Putamen (tissue), 1 donor: ENCODE measurements at places on chromosomes 11 and 22.

DNA sequence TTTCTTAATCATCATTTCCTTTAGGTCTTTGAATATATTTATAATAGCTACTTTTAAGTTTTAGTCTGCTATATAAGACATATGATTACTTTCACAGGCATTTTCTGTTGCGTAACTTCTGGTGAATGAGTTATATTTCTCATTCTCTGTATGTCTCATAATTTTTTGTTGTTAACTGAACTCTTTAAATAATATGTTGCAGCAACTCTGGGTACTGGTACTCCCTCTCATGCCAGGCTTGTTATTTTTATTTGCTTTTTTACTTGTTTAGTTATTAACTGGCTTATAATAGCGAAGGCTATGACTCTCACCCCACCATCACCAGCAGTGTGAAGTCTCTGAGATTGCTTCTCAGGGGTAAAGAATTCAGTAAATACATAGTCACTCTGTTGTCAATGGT lies 524.2 kb upstream of the CHORDC1 start:
- no peak for DNase-seq

DNA sequence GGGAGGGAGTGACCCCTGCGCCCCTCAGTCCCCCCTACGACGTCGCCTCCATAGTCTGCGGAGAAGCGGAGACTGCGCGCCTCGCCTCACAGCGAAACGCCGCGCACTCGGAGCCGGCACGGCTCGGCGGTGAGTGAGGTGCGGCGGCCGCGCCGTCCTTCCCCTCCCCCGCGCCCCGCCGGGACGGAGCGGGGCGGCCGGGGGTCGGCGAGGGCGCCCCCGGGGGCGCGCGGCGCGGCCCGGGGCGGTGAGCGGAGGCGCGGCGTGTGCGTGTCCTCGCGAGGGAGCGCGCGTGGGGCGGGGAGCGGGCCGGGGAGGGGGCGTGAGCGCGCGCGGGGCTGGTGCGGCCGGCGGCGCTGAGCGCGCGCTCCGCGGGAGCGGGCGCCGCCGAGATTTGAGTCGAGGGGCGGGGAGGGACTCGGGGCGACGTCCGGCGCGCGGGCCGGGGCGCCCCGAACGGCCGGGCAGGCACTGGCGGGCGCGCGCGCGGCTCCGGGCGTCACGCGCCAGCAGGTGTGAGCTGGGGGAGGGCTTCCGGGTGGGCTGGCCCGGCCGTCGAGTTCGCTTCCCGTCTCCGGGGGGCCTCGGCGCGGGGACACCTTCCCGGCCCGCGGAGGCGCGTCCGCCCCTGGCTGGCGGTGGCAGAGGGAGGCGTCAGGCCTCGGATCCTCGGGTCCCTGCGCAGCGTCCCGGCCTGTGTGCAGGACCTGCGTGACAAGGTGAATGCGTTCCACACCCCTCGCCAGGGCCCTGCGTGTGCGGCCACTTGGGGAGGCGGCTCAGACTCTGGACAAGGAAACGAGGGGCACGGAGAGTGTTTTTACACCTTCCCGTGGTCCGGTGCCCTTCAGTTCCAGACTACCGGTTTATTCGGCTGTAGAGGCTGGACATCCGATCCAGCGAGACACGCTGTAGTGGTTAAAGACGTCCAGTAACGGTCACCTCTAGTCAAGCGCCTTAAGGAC lies 50.4 kb downstream of the FAM83F start:
- no peak for DNase-seq

GRCh38 chr22:44271732-44272400 lies 40.9 kb downstream of the SHISAL1 start:
- no peak for DNase-seq

DNA sequence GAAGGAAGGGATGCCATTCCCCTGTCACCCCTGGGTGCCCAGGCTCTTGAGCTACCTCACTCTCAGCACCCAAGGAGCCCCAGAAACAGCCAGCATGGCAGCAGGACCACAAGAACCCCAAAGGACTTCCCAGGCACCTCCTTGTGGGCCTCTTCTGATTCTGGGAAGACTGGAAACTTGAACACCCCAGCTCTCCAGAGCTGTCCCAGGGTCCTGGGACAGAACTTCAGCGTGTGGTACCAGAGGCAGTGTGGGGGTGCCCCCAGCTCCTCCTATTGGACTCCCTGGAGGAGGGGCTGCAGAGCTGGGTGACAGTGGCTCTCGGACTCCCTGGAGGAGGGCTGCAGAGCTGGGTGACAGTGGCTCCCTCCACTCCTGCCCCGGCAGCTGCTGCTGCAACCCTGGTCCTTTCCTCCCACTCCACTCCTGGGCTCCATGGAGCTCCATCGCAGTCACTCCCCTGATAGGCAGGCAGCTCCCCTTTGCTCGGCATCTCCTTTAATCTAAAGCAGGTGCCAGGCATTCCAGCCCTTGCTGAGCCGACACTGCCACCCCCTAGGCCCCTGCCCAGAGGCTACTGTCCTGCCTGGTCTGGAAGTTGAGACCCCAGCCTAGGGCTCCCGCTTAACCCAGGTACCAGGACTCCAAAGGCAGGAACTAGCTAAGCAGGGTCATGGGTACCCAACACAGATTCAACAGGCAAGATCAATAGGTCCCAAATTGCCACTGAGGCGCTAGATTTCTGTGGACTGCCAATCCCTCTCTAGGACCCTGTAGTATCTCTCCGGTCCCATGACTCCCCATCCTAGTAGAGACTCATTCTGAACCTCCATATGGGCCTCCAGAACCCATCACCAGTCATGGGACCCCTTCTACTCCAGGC lies 2.7 kb downstream of the BCL9L start:
- no peak for DNase-seq

DNA sequence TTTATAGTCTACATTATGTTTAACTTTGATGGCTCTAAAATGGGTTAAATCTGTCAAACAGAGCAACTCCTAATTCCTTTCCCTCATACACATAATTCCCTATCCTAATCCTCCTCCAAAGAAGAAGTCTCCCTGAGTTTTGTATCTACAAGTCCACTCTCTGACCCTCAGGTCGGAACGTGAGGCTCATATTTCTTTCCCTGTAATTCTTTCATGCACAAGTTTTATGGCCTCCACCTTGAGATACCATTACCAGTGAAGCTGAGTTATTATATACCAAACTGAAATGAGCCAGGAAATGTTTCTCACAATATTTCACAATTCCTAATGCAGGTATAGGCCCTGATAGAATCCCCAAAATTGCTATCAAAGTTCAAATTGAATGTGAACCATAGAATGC lies 106.4 kb downstream of the CASP12 start:
- DNase-seq, result no peak

GRCh38 chr11:127135256-127135655 lies 134.7 kb upstream of the KIRREL3 start:
- DNase-seq, result no peak

DNA sequence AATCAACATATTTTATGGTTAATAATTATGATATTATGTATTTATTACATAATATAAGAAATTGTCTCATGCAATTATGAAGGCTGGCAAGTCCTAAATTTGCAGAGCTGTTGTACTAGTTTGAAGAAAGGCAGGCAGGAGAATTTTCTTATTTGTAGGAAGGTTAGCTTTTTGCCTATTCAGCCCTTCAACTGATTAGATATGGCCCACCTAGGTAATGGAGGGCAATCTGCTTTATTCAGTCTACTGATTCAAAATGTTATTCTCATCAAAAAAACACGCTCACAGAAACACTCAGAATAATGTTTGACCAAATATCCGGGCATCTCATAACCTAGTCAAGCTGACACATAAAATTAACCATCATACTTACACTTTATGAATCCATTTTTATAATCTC lies 589.0 kb downstream of the NELL1 start:
- no peak for DNase-seq

GRCh38 chr11:66106786-66107599 lies 36.9 kb downstream of the PACS1 start:
- DNase-seq, result no peak

DNA sequence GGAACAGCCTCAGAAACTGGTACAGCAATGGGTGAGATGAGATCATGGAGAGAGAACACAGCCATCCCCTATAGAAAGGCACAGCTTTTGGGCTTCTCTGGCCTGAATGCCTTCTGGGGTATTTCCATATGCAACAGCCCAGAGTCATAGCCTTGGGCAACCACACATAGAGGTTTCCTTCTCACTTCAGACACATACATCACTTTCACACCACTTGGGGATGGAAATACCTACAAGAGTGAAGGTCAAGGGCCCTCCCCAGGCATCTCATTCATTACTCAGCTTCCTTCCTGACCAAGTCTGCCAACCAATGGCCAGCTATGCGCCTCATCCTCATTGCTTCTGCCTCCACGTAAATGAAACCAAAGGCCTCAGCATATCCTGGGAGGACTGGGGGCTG lies 17.7 kb upstream of the OLFML1 start:
- no peak for DNase-seq

DNA sequence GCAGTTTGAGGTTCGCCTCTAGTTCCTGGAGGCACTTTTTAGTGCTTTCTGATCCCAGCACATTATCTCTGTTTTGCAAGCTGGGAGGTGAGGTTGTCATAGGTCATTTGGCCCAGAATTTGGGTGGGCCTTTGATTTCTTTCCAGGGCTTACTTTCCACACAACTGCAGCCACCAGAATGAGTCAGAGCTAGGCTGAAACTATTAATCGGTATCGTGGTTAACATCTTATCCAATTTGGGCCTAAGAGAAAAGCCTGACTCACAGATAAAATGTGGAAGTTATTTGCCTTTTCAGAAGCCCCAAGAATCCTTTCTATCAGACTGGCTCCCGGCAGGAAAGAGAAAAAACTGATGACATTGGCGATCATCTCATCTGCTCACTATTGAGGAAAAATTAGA lies 166.4 kb downstream of the KIRREL3 start:
- DNase-seq, result no peak

GRCh38 chr11:129960216-129961214 lies 42.1 kb downstream of the PRDM10 start:
- DNase-seq, result no peak

GRCh38 chr11:107581147-107581546 lies 9.8 kb upstream of the ELMOD1 start:
- DNase-seq, result no peak

DNA sequence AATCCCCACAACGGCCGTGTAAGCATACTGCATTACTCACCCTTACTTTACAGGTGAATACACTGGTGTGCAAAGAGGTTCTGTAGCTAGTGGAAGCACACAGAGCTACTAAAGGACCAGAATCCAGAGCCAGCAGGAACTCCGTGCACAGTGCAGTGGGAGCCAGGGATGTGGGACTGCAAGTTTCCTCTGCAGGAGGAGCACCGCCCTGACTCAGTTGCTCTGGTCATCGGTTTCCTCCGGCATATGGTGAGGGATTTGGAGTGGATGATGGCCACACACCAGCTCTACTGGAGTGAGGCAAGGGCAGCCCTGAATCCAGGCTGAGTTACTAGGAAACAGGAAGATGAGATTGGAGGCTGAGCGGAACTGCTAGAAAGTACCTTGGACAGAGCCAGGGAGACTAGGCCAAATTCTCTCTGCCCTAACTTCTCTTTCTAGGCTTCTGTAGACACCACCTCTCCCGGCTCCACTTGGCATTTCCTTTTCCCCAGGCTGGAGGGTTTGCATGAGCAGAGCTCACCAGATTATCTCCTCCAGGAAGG lies 18.2 kb upstream of the C22orf42 start:
- no peak for DNase-seq

- no peak for DNase-seq
Measured at GRCh38 chr11:9740202-9740883, 76.5 kb downstream of the SWAP70 start.

DNA sequence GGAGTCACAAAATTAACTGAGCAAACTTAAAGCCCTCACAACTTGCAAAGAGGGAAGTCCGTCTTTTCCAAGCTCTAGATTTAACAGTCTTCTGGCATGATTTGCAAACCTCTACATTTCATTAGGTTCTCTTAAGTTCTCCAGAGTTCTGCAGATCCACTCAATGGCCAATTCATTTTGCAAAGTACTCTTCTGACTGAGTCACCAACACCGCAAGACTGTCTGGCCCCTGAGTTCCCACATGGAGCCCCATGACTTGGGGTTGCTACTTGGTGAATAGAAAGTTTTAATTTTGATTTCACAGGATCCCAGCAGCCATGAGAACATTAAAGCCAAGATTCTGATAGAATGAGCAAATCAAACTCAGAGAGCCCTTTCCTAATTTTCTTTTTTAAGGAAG lies 134.5 kb downstream of the PLEKHA7 start:
- no peak for DNase-seq

DNA sequence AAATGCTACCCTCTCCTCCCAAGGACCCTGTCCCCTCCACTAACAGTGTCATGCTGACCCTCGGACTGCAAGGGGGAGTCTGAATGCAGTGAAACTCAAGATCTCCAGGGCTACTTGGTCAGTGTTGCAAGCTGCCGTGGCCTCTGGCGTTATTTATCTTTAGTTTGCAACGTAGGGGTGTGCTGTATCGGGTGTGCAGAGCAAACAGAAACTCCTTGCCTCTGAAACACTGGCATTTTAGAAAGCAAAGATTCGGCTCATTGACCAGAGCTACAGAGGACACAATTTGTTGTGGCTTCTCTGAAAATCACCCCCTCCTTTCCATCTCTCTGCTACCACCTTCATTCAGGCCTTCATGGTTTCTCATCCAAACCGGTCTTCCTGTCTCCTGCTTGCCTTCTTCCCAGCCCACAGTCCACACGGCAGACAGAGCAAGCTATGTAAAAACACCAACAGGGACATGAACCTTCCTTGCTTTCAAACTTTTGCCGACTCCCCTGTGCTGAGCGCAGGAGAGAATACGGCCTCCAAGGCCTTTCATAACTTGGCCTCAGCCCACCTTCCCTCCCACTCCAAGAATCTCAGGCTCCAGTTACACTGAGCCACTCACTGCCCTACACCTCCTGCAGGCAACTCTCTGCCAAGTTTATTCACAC lies 14.9 kb downstream of the FZD4 start:
- no peak for DNase-seq

DNA sequence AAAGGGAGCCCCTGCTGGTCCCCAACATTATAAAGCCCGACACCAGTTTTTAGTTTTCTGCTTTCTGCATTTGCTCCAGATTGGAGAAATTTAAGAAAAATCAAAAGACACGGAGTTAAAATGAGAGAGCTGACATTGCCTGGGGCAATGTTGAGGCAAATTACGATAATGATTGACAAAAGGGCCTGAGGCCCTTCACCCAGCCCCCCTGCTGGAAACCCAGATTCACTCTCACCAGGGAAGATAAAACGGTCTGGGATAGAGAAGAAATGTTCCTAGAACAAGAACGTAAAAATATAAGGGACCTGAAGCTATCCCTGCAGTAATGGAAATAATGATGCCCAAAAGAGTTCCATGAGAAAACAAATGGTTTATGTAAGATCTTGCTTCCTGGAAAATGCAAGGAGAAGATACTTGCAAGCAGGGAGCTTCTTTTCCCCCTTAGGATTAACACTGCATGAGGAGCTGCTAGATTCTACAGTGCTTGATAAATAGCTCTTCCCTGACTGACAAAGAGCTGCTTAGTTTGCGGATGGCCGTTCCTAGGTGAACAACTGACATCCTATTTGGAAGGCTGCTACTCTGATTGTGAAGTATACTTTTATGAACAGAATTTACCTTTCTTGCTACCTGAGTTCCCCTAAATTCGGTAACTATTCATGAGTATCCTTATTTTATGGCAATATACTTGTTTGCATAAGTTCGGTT lies 40.6 kb upstream of the GNAZ start:
- DNase-seq, result no peak
